Osteocyte (in vitro differentiated cells): ENCODE measurements at places on chromosomes 16 and 17. TPM values are rescaled to one million over a fixed set of nuclear protein-coding genes. Genes with fewer than 3 reads are reported as not detected.

GRCh38 chr16:85438981-85439685 is 174.0 kb upstream of the GSE1 start:
- no peaks in the 10 kb centered on the region for H3K36me3 ChIP-seq
- H3K4me1 ChIP-seq: peaks cover 15% of the 10 kb centered on the region
- no peaks in the 10 kb centered on the region for H3K27me3 ChIP-seq
- no peak overlapping the region for H3K4me3 ChIP-seq

DNA sequence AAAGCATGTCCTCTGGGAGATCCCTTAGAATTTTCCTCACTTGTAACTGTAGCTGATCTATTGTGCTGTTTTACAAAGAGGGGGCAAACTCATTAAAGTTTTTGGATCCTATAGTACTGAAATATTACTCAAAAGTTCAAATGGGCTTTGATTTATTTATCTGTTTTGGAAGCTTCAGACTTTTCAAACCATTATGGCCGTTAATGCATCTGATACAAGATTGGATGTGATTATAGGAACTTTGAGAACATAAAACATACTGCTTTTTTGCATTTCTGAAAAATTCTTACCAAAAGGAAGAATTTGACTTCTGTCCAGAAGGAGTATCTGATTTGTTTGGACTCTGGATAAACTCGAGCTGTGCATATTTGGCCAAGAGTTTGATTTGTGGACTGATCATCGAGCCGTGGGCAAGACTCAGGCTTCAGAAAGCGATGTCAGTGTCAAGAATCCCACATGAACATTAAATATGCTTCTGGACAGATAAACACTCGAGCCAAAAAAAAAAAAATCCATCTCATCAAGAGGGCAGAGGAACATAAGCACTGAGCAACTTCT is 8.2 kb upstream of the MARCHF10 start:
- H3K27ac ChIP-seq: no peak overlapping the region
- H3K4me3 ChIP-seq: no peak overlapping the region
- no peaks in the 10 kb centered on the region for H3K36me3 ChIP-seq
- peaks cover 17% of the 10 kb centered on the region for H3K4me1 ChIP-seq
- no peak for DNase-seq
- H3K27me3 ChIP-seq: no peaks in the 10 kb centered on the region

Gene SAT2
- 134 and 135 TPM in 2 replicates for total RNA-seq

GRCh38 chr16:57704905-57705852 is 10.6 kb downstream of the DRC7 start:
- no peak overlapping the region for H3K27ac ChIP-seq
- no peak for DNase-seq
- H3K27me3 ChIP-seq: peaks cover 30% of the 10 kb centered on the region
- H3K4me3 ChIP-seq: no peak overlapping the region

GRCh38 chr16:1042049-1042744 is 30.4 kb upstream of the SSTR5 start:
- H3K4me1 ChIP-seq: no peaks in the 10 kb centered on the region
- no peaks in the 10 kb centered on the region for H3K36me3 ChIP-seq
- H3K27ac ChIP-seq: no peak overlapping the region

- no peak for DNase-seq
- H3K27me3 ChIP-seq: no peaks in the 10 kb centered on the region
- H3K27ac ChIP-seq: no peak overlapping the region
- no peak overlapping the region for H3K4me3 ChIP-seq
Observed at GRCh38 chr17:15413101-15413771, 54.2 kb downstream of the CDRT4 start.

Gene C16orf54
- total RNA-seq: not detected in 2 replicates

- peaks cover 6% of the 10 kb centered on the region for H3K4me1 ChIP-seq
- peaks cover 26% of the 10 kb centered on the region for H3K27me3 ChIP-seq
- H3K36me3 ChIP-seq: no peaks in the 10 kb centered on the region
- peak; percentile 75 for DNase-seq
Observed at GRCh38 chr16:57578521-57579360, 36.3 kb downstream of the ADGRG5 start.

Gene SMIM36
- total RNA-seq: not detected in 2 replicates

- H3K4me1 ChIP-seq: peaks cover 71% of the 10 kb centered on the region
- no peak for DNase-seq
- H3K36me3 ChIP-seq: peaks cover 16% of the 10 kb centered on the region
- peak overlapping the region; percentile 90 for H3K27ac ChIP-seq
- H3K27me3 ChIP-seq: no peaks in the 10 kb centered on the region
Observed at GRCh38 chr17:59756236-59756818, 48.9 kb downstream of the VMP1 start.

- no peaks in the 10 kb centered on the region for H3K27me3 ChIP-seq
- H3K4me1 ChIP-seq: peaks cover 21% of the 10 kb centered on the region
- peaks cover 40% of the 10 kb centered on the region for H3K36me3 ChIP-seq
- no peak overlapping the region for H3K4me3 ChIP-seq
- no peak for DNase-seq
Observed at GRCh38 chr16:57764341-57765159, 29.0 kb downstream of the KATNB1 start.

DNA sequence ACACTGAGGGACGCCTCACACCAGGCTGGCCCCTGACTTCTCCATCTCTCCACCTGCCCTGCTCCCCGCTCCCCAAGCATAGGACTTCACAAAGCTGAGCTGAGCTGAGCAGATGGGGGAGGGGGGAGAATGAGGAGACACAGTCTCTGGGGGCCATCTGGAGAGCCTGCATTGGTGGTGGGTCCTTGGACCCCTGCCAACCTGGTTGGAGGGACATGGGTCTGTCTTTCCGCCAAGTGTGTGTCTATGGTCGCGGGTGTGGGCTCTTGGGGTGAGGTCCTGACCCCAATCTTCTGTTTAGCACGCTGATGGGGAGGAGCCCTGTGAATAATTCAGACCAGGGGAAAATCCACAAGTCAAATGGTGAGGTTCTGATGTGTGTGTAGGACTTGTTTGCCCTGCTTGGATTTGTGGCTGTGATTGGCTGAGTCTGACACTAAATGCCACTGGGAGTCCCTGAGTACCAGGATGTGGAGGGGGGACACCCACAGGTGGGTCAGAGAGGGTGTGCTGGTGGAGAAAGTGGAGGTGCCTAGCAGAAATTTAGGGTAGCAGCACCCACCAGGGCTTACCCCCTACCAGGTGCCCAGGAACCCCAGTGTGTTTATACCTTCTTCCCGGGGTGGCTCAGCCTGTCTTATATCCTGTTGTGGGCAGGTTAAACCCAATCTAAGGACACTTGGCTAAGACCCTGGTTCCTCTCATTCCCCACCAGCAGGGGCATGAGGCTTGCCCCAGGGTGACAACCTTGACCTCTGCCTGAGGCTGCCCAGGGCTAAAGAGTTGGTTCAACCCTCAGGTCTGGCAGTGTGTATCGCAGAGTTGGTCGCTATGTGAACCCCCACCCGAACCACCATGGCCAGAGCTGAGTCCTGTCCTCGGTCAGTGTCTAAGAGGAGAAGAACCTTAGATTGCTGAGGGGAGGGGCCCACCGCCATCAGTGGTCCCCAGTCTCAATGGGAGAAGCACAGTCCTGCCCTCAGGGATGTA is 2.1 kb downstream of the FMNL1 start:
- no peaks in the 10 kb centered on the region for H3K36me3 ChIP-seq
- H3K27me3 ChIP-seq: peaks cover 3% of the 10 kb centered on the region
- no peak overlapping the region for H3K27ac ChIP-seq
- DNase-seq: no peak

GRCh38 chr16:84446596-84447392 is 57.7 kb downstream of the MEAK7 start:
- H3K27me3 ChIP-seq: peaks cover 4% of the 10 kb centered on the region
- H3K4me3 ChIP-seq: no peak overlapping the region
- no peaks in the 10 kb centered on the region for H3K36me3 ChIP-seq
- H3K27ac ChIP-seq: no peak overlapping the region
- DNase-seq: no peak

DNA sequence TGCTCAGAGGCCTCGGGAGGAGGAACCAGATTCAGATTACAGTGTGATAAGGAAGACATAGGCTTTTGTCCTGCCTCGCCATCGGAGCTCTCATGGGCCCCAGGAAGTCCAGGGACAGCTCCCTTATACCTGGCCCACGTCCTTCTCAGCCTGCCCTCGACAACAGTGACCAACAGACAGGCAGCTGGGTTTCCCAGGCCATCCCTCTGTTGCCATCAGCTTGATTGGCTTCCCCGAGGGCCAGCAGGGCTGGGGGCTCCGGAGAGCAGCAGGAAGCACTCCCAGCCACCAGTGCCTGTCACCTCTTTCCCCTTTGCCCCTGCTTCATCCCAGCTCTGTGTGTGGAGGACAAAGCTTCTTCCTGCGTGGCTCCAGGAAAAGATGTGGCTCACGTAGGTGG is 17.6 kb downstream of the CD300A start:
- no peak overlapping the region for H3K27ac ChIP-seq
- no peak overlapping the region for H3K4me3 ChIP-seq
- no peaks in the 10 kb centered on the region for H3K4me1 ChIP-seq
- H3K36me3 ChIP-seq: no peaks in the 10 kb centered on the region
- DNase-seq: no peak

DNA sequence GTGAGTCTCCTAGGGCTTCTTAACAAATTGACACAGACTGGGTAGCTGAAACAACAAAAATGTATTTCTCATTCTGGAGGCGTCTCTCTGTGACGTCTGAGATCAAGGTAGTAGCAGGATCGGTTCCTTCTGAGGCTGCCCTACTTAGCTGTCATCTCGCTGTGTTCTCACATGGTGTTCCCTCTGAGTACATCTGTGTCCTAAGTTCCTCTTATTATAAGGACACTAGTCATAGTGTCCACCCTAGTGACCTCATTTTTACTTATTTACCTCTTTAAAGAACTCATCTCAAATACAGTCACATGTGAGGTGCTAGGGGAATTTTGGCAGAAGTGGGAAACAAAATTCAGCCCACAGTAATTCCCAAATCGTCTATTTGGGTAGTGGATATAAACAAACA is 529.1 kb downstream of the NPIPA7 start:
- no peaks in the 10 kb centered on the region for H3K36me3 ChIP-seq
- H3K4me1 ChIP-seq: no peaks in the 10 kb centered on the region
- H3K27ac ChIP-seq: no peak overlapping the region

Gene NEUROD2
- total RNA-seq: not detected in 2 replicates

- H3K27me3 ChIP-seq: no peaks in the 10 kb centered on the region
- peaks cover 2% of the 10 kb centered on the region for H3K36me3 ChIP-seq
- H3K27ac ChIP-seq: no peak overlapping the region
- H3K4me1 ChIP-seq: peaks cover 49% of the 10 kb centered on the region
Observed at GRCh38 chr16:29312835-29313558, 93.5 kb downstream of the NPIPB11 start.

GRCh38 chr17:74235911-74236371 is 22.6 kb downstream of the TTYH2 start:
- no peak overlapping the region for H3K4me3 ChIP-seq
- no peak for DNase-seq
- no peak overlapping the region for H3K27ac ChIP-seq
- H3K27me3 ChIP-seq: peaks cover 3% of the 10 kb centered on the region

Gene PRDM7
- total RNA-seq: not detected in 2 replicates

GRCh38 chr17:67577429-67578141 is 140.2 kb upstream of the NOL11 start:
- no peak overlapping the region for H3K27ac ChIP-seq
- H3K4me1 ChIP-seq: no peaks in the 10 kb centered on the region
- H3K4me3 ChIP-seq: no peak overlapping the region
- H3K27me3 ChIP-seq: peaks cover 4% of the 10 kb centered on the region

GRCh38 chr17:34755981-34756636 is 176.7 kb downstream of the TMEM132E start:
- peaks cover 3% of the 10 kb centered on the region for H3K27me3 ChIP-seq
- H3K27ac ChIP-seq: no peak overlapping the region
- no peak for DNase-seq
- H3K36me3 ChIP-seq: no peaks in the 10 kb centered on the region
- no peak overlapping the region for H3K4me3 ChIP-seq
- H3K4me1 ChIP-seq: no peaks in the 10 kb centered on the region

DNA sequence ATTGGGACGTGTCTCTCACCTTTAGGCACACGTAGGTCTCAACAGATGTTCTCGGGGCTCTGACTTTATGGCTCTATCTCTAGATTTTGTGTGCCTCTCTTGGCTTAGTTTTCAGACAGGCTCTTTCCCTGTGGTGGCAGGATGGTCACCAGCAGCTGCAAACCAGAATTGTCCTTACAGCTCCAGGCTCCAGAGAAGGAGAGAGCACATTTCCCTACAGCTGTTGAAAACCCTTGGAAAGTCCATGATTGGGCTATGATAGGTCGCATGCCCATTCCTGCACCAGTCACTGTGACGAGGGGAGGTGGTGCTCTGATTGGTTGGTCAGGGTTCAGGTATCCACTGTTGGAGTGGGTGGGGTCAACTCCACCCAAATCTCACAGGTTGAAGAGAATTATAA is 41.5 kb downstream of the SHISA9 start:
- DNase-seq: no peak
- H3K4me1 ChIP-seq: no peaks in the 10 kb centered on the region
- H3K27me3 ChIP-seq: no peaks in the 10 kb centered on the region
- no peaks in the 10 kb centered on the region for H3K36me3 ChIP-seq
- H3K27ac ChIP-seq: no peak overlapping the region
- no peak overlapping the region for H3K4me3 ChIP-seq

Gene CACNG3
- total RNA-seq: not detected in 2 replicates

GRCh38 chr17:17685775-17686291 is 4.6 kb downstream of the RAI1 start:
- H3K4me3 ChIP-seq: peak overlapping the region; percentile 36
- peaks cover 54% of the 10 kb centered on the region for H3K4me1 ChIP-seq
- DNase-seq: no peak
- H3K27me3 ChIP-seq: no peaks in the 10 kb centered on the region

Gene CTRB2
- not detected in 2 replicates for total RNA-seq
